Hematopoietic multipotent progenitor cell treated with erythropoietin and hydrocortisone succinate and interleukin-3 and kit ligand, for 8 days (in vitro differentiated cells): ENCODE measurements at places on chromosomes 3 and 15.

GRCh38 chr3:156455839-156456238, 99.1 kb downstream of the SSR3 start:
- DNase-seq = no peak

DNA sequence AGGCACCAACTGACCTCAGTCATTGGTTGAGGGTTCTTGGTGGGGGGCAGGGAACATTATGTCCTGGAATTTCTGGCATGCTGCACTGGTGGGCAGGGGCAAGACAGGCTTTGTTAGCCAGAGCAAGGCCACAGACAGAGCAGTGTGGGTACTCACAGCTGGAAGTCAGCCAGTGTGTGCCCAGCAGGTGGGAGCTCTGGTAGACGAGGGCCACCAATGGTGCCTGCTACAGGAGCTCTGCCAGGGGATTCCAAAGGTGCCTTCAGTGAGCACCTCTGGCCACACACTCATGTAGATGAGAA, 31.3 kb downstream of the CYP8B1 start:
- no peak for DNase-seq

- no peak for DNase-seq
Measured at GRCh38 chr3:116433552-116433951, 11.7 kb downstream of the LSAMP start.

- DNase-seq = peak; percentile 72
Measured at GRCh38 chr3:151918253-151919029, 45.0 kb downstream of the SUCNR1 start.

DNA sequence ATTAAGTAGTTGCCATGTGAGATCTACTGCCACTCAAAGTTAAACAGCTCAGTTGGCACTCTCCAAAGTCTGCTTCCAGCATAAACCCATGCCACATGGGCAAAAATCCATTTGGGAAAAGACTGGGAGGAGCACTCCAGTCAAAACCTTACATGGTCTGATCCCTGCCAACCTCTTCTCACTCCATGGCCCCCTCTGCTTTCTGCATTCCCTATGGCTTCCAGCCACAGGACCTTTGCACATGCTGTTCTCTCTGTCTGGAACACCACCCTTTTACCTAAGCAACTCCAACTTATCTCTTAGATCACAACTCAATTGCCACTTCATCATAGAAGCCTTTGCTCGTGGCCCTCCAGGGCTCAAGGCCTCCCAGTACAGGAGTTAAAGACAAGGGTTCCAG, 70.4 kb upstream of the WNT5A start:
- no peak for DNase-seq

GRCh38 chr3:85041562-85042055, 82.8 kb downstream of the CADM2 start:
- no peak for DNase-seq

- no peak for DNase-seq
Measured at GRCh38 chr15:101020451-101020850, 101.3 kb downstream of the LRRK1 start.

DNA sequence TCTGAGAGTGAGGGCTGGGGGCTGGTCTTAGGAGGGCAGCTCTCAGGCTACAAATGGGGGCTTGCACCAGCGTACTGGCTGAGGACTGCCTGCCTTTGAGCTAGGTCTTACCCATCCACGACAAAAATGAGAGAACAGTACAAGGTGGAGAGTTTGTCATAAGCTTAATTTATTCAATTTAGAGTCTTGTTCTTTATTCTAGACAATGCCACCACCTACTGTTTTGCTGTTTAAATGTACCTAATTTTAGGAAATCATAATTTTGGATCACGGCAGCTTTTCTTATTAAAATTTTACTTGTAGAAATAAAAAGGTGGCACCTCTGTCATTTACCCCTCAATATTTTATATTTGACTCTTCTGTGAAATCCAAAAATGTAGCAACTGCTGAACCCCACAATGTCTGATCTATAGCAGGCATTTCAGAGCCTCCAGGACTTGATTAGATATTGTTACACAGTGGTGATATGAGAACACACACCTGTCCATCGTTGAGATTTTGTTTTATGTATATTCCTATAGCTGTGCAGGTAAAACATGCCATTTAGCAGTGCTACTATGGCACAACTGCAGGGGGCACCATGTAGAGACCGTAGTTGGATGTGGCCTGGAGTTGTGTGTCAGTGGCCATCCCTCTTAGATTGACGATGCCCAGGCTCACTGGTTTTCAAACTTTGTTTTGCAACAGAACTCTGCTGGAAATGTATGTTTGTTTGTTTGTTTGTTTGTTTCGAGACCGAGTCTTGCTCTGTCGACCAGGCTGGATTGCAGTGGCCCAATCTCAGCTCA, 88.6 kb downstream of the SLCO3A1 start:
- no peak for DNase-seq

GRCh38 chr15:25933456-25934158, 70.5 kb upstream of the ATP10A start:
- peak; percentile 39 for DNase-seq

GRCh38 chr3:185332026-185332735, 30.8 kb upstream of the MAP3K13 start:
- DNase-seq = peak; percentile 39

DNA sequence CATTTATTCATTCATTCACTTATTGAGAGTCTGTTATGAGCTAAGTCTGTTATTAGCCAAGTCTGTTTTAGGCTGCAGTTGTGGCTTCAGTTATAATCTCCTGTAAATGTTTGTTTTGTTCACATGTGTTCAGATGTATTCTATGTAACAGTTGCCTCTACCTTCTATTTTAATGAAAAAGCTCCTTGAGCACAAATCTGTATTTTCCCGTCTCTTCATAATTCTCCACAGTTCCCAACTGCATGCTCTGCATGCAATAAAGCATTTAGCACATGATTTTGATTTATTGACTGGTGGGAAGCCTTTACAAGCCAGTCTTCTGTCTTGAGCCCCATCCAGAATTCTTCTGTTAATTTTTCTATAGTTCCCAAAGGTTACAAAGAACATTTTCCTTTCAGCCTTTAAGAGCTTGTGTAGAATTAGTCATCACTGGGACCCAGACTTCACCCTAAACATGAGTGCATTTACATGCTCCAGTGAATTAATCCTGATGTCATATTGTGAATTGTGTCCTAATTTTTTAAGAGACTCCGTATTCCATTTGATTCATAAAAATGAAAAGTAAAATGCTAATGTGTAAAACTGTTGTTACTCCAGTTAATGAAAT, 122.3 kb upstream of the NR2E3 start:
- no peak for DNase-seq

GRCh38 chr15:97461226-97461625, 499.3 kb upstream of the ARRDC4 start:
- DNase-seq = no peak

DNA sequence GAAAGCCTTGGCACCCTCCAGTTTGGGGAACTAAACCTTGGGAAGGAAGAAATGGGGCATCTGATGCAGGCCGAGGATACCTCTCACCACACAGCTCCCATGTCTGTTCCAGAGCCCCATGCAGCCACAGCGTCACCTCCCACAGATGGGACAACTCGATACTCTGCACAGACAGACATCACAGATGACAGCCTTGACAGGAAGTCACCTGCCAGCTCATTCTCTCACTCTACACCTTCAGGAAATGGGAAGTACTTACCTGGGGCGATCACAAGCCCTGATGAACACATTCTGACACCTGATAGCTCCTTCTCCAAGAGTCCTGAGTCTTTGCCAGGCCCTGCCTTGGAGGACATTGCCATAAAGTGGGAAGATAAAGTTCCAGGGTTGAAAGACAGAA, 7.7 kb downstream of the MAP1A start:
- no peak for DNase-seq

GRCh38 chr3:18559331-18559842, 134.2 kb upstream of the SATB1 start:
- DNase-seq = peak; percentile 72

DNA sequence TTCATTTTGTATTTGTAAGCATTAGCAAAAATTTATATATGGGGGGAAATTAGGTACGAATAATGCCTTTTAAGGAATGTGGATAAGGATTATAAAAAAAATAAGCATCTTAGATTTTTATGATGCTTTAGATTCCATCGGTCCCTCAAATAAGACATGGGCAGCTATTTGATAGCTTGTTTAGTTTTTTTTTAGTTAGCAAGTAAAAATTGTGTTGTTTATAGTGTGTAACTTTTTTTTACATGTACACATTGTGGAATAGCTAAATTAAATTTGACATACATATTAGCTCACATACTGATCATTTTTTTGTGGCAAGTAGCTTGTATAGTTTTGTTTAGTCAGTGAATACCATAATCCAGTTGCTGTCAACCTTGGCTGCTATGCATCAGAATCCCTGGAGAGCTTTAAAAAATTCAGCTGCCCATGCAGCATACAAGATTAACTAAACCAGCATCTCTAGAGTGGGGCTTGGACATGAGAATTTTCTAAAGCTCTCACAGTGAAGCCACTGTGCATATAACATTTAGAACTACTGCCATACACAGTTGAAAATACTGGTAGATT, 53.9 kb downstream of the TMOD3 start:
- DNase-seq = no peak

- no peak for DNase-seq
Measured at GRCh38 chr15:85785887-85786780, 8.6 kb downstream of the KLHL25 start.

DNA sequence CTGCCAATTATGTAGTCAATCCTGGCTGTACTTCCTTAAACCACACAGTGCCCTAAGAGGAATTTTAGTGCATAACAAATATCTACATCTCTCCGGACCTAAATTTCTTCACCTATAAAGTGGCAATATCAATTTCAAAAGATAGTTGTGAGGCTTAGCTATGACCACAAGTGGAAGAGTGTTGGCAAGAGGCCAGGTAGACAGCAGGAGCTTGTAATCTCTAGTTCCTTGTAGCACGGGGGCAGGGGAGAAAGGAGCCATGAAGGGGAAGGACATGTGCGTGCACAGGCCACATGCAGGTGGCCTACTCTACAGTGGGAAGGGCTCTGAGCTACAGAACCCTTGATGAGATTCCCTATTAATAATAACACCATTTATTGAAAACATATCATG, 269.7 kb downstream of the ABHD5 start:
- peak; percentile 48 for DNase-seq

DNA sequence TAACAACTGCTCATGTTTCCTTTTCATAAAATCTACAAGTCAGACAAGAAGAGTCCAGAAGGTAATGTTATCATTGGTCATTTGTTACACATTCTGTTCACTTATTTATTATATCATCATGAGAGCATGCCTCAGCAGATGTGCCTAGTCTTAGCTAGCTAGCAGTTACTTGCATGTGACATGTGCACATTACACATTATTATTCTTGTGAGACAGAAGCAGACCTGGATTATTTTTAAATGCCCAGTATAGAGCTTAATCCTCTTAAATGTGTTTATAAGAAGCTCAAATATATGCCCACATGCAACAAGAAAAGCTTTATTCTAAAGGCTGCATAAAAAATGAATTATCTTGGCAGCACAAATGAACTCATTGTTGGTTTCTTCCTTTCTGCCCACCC, 12.6 kb downstream of the YEATS2 start:
- no peak for DNase-seq

DNA sequence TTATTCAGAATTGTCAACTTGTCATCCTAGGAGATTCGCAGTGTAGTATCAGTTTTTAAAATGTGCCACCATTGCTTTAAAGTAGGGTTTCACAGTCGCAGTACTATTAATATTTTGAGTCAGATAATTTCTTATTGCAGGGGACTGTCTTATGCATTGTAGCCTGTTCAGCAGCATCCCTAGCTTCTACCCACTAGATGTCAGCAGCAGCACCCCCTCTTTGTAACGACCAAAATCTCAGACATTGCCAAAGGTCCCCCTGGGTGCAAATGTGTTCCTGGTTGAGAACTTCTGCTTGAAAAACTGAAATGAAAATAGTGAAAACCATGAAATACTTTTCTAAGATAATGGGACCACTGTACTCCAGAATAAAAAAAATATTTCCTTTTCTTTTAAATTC, 474.8 kb downstream of the CNTN3 start:
- DNase-seq = no peak

- no peak for DNase-seq
Measured at GRCh38 chr3:105375750-105376511, 9.2 kb downstream of the ALCAM start.

DNA sequence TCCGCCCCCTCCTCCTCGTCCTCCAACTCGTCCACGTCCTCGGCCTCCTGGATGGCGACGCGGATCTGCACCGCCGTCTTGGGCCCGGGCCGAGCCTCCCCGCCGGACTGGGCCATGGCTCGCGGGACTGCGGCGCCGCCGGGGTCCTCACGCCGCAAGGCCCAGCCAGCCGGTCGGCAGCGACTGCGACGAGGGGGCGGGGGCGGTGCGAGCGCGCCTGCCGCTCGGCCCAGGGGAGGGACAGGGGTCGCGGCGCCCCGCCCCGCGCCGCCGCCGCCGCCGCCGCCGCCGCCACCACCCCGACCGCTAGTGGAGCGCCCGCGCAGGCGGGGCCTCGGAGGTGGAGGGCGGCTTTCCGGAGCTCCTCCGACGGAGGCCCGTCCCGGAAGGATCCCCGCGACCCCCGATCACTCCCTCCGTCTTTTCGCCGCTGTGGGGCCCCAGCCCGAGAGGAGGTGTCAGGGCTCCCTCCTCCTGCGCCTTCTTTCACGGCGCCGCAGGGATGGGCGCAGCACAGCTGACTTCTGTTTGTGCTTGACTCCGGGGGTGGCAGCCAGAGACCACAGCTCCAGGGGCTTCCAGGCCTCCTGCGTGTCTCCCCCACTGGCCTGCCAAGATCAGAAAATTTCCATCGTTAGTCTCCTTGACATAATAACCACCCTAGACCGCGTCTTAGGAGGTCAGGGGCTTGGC, at the start of gene LARP6:
Gene LARP6, minus strand, starts transcription at position 185 of the 693 bp plus-strand sequence. Its CDS starts 69 bp downstream, at position 116.
- DNase-seq = no peak

GRCh38 chr15:70323111-70323851, 225.6 kb upstream of the TLE3 start:
- DNase-seq = no peak

DNA sequence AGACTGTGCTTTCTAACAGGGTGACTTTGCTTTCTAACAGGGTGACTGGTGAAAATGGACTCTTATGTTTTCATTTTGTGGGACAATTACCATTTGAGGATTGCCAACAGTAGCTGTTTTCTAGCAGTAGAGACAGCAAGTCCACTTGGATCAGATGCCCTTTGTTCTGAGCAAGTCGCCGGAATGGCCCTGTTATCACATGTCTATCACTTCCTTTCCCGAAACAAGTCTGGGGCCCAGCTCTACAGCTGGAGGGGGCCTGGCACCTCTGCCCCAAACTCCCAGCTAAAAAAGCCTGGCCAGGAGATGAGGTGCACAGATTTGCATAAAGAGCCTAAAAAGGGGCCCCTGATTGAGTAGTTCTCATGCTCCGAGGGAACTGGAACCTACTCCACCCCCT, 44.6 kb downstream of the THBS1 start:
- no peak for DNase-seq

DNA sequence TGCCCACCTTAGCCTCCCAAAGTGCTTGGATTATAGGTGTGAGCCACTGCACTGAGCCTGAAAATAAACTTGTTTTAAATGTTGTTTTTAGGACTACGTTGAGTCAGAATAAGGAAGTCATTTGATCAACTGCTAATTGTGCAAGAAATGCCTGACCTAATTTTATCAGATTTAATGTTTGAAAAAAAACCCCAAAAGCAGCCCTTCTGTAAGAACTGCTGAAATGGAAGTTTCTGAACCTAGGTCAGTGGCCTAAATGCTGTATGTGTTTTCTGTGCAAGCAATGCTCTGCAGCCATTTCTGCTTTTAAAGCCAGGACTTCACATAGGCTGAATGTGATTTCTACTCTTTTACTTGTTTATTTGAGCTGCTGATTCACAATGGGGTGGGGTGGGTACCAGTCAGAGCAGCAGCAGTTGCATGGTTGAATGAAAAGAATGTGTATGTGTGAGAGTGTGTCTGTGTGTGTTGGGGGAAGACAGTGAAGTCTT, 6.6 kb downstream of the GPX1 start:
- DNase-seq = peak; percentile 31
